ENCODE measurements at places on chromosomes 2 and 18.

GRCh38 chr2:65960953-65961352 lies 474.0 kb upstream of the MEIS1 start:
- no peak for DNase-seq

DNA sequence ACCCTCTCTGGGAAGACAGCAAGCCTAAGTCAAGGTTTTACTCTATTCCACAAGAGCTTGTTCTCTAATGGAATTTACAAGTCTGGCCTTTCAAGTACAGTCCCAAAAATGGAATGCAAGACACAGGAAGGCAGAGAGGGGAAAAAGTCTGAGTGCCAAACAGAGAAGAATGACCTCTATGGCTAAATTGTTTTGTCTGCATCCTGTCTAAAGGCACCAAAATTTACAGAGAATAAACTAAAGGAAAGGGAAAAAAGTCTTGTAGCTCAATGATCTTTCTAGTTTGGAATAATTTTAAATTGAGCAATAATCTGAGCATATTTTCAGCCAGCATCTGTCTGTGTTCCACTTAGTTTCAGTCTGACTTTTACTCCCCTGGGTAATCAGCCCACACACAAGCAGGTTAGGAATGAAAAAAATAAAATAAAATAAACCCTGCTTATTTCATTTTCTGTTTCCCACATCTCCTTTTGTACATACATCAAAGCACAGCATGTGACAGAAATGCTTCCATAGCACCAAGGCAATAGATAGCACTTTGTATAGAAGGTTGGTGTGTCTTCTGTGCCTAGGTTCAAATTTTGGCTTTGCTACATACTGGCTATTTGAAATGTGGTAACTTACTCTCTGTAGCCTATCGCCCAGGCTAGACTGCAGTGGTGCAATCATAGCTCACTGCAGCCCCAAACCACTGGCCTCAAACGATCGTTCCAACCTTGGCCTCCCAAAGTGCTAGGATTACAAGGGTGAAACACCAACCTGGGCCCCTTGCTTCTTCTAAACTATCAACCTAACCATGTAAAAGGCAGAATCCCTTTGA lies 105.1 kb downstream of the SLC8A1 start:
- DNase-seq: no peak

- no peak for DNase-seq
Observed at GRCh38 chr2:231579560-231579959, 13.1 kb upstream of the TEX44 start.

DNA sequence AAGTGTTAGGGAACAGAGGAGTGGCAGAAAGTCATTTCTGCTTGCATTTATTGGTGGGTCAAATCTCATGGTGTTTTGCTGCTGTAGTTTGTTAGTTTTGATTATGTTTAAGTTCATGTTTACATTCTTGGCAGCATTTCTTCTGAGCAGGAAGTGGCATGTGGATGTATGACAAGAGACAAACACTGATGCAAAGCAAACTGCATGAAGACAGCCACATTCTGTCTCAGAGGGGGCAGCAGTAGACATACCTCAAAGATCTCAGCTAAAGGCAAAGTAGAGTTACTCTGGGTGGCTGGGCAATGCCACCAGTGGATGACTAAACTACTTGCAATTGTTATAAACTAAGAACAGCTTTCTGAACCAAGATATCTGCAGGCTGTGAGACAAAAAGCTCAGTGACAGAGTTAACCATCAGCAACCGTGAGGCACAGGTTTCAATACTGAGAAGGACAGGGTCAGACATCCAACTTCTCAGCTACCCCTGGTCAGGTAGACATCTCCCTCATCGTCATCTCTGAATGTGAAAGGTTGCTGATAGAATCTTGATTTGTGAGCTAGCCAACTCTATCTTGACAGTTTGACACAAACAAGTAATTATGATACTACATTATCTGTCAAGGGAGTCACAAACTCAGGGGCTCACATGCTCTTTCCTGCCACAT lies 16.4 kb downstream of the GALNT3 start:
- DNase-seq: no peak

DNA sequence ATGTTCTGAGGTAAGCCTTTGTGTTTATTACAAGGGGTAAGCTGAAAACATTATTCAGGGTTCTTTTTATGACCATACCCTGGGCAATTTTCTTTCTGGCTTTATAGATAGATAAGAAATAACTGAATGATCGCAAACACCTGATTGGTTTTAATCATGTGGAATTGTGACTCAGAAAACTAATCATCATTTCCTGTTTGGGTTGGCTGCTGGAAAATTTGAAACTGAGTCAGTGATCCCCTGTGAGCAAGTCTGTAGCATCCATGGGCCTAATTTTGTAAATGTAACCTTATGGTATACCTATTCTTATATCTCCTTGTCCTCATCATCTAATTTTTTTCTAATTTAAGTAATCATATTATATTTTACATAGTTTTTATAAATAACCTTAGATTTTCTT lies 34.3 kb downstream of the CCDC68 start:
- no peak for DNase-seq

GRCh38 chr2:55116966-55117365 lies 66.7 kb upstream of the RTN4 start:
- no peak for DNase-seq

DNA sequence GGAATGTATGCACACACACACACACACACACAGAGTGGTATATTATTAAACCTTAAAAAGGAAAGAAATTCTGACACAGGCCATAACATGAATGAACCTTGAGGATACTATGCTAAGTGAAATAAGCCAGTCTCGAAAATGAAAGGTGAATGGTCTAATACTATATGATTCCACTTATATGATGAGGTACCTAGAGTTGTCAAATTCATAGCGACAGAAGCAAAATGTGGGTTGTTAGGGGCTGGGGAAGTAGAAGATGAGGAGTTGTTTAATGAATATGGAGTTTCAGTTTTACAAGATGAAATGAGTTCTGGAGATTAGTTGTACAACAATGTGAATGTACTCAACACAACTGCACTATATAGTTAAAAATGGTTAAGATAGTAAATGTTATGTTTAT lies 118.1 kb downstream of the ABCA12 start:
- DNase-seq: no peak

DNA sequence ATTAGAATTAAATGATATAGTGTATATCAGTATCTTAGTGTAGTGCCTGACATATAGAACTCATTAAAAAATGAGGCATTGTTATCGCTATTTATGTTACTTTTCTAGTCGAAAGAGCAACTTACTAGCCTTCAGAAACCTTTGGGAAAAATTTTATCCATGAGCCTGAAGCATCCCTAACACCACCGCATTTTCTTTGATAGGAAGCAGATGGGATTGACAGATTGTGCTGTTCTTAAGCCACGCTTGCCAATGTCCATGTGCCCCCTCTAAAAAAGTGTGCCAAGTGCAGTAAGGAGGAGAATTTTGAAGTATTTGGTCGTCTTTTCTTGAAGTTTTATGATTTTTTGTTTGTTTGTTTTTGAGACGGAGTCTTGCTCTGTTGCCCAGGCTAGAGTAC lies 29.1 kb downstream of the PPM1B start:
- DNase-seq: no peak

GRCh38 chr18:49563130-49563540 lies 1.3 kb downstream of the LIPG start:
- no peak for DNase-seq

DNA sequence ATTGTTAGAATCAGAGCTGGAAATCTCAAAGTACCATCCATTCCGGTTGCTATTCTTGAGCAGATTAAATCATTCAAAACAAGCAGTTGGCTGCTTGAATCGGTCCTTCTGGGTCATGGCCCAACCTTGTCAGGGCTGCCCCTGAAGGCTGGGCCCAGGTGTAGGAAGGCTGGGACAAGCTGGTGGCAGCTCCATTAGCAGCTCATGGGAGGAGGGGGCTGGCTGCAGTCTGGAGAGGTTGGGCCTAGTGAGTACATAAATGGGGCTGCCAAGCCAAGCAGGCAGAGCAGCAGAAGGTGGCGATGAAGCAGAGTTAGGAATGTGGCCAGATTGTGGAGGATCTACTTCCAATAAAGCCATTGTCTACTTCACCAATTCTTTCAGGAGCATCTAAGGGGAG lies 81.4 kb downstream of the ADCYAP1 start:
- DNase-seq: no peak

GRCh38 chr2:214514704-214515103 lies 103.8 kb downstream of the VWC2L start:
- no peak for DNase-seq

GRCh38 chr2:145166731-145167302 lies 646.9 kb upstream of the ZEB2 start:
- no peak for DNase-seq

GRCh38 chr2:162838136-162838497 lies 450 bp downstream of the KCNH7 start:
- DNase-seq: no peak

DNA sequence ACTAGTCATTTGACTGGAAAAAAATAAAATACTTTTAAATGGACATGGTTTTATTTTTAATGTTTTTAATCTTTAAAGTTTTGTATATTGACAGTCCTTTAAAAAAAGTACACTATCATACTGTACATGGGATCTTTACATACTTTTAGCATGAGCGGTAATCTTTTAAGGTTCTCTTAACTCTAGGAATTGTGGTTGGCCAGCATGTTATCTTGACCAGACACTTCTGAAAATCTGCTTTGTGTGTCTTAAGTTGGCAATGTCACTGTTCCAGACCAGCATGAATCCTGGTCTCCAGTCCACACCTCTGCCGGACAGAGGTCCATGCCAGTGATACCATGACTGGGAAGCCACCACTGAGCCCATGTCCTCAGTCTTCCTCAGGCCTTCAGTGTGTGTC lies 17.7 kb downstream of the ITGB1BP1 start:
- no peak for DNase-seq

DNA sequence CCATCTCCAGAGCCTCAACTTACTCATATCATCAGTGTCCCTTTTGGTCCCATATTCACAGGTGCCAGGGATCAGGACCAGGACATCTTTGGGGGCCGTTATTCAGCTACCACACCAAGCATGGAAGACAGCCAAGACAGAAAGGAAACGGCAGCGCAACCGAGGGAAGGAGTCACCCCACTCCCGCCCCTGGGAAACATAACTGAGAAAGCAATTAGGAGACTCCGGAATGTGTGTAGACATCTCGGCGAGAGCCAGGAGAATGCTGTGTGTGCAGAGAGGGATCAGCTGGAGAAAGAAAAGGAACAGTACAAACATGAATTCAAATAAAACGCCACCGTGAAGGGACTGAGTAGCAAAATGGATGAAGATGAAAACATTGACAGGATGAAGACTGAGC lies 13.4 kb upstream of the BOK start:
- DNase-seq: no peak

- no peak for DNase-seq
Observed at GRCh38 chr2:81304154-81304830, 999.7 kb upstream of the LRRTM1 start.

GRCh38 chr18:34122724-34123334 lies 101.9 kb downstream of the NOL4 start:
- no peak for DNase-seq

GRCh38 chr18:5787936-5788335 lies 107.4 kb downstream of the TMEM200C start:
- DNase-seq: no peak

DNA sequence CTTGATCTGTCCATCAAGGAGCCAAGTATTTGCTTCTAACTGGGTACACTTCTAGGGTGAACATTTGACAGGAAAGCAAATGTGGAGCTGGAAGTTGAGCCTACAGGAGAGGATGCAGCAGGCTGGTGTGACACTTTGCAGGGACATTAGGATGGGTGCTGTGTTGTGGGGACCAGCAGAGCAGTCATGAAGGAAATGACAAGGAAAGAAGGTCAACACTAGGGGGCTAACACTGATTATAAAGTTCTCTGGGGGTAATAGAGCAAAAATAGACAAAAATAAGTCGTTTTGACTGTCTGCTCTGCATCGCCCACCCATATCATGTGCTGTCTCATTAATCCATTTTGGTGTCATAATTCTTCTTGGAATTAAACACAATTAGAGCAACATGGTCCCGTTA lies 652.4 kb downstream of the STK39 start:
- no peak for DNase-seq

GRCh38 chr2:57802243-57802642 lies 244.4 kb upstream of the VRK2 start:
- no peak for DNase-seq

DNA sequence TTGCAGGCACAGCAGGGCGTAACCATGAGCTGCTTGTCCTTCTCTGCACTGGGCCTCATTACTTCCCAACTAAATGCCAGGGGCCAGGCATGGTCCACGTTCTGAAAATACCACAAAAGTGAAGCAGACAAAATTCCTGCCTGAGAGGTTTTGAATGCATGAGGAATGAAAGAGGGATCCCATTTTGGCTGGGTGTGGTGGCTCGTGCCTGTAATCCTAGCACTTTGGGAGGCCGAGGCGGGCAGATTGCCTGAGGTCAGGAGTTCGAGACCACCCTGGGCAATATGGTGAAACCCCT lies 139.5 kb downstream of the MBP start:
- no peak for DNase-seq

DNA sequence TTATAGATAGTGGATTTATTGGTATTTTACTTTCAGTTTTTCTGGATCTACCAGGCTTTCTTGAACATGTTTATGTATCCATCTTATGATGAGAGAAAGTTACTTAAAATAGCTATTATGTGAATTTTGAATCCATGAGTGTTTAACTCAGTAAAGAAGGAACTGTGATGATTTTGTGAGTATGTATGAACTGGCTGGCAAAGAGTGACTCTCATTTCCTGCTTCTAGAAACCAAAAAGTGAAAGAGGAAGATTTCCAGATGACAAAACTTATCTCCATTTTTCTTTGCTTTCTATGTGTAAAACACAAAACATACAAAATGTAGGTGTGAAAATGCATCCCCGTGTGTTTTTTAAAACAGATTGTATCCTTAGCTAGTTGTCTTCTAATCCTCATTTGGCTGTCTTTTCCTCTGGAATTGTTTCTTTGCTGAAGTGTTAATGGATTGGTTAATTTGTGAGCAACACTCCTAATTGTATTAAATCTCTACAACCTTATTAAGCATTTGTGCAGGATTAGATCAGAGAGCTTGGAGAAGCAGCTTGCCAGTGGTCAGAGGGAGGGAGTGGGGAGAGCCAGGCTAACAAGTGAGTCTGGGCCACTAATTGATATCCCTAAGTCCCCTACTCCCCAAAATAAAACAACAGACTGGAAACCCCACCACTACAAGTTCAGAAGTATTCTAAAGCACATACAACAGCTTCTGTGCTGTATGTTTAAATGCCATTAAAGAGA lies 23.9 kb downstream of the PTPRM start:
- no peak for DNase-seq

DNA sequence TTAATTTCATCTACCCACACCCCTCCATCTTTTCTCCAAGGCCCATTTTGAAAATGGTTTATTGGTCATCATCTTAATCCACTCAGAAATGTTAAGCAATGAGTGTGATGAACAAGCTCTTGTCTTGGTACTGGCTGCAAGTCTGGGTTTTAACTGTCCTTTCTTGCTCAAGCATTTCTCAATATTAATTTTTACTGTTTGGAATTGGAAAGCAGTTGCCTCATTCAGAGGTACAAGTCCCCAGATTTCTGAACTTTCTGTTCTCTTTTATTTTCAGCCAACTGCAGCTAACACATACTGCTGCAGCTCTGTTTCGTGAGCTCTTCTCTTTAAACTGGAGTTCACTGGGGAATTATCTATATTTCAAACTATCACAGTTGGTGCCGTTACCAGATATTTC lies 99.4 kb upstream of the TEX51 start:
- no peak for DNase-seq

- no peak for DNase-seq
Observed at GRCh38 chr2:109258376-109258775, 129.4 kb downstream of the SH3RF3 start.

GRCh38 chr2:39535636-39536185 lies 98.6 kb upstream of the MAP4K3 start:
- DNase-seq: no peak

- no peak for DNase-seq
Observed at GRCh38 chr2:171266102-171266501, 105.4 kb upstream of the TLK1 start.

GRCh38 chr2:200104015-200104414 lies 148.6 kb downstream of the MAIP1 start:
- no peak for DNase-seq

Measured in NCI-H187 treated with DMSO at 0.1 percent for 48 hours (cell line).